ENCODE measurements at places on chromosomes 1 and 21.

DNA sequence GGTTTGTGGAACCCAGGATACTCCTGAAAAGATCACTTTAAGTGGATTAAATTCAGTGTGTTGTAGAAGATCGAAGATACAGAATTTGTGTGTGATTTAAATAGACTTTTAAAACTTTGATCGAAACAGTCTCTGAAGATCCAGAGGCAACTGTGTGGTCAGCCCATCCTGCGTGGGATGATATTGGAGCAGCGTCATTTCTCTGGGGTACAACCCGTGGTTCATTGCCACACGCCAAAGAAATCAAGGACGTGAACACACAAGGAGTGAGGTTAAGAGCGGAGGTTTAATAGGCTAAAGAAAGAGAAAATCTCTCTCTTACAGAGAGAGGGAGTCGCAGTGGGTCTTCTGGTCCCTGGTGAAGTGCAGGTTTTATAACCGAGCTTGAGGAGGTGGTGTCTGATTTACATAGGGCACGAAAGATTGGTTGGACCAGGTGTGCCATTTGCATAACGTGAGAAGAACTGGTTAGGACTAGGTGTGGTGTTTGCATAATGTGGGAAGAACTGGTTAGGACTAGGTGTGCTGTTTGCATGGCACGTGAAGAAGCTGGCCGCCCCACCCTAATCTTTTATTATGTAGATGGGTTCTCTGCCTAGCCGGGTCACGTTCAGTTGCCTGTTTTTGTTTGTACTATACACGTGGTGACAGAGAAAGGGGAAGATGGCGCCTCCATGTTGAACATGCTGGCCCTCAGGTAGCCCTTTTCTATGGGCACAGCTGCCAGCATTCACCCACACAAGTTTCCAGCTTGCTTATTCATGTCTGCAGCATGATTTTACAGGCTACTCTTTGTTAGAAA, 82.3 kb downstream of the ADSS2 start:
- DNase-seq: no peak

DNA sequence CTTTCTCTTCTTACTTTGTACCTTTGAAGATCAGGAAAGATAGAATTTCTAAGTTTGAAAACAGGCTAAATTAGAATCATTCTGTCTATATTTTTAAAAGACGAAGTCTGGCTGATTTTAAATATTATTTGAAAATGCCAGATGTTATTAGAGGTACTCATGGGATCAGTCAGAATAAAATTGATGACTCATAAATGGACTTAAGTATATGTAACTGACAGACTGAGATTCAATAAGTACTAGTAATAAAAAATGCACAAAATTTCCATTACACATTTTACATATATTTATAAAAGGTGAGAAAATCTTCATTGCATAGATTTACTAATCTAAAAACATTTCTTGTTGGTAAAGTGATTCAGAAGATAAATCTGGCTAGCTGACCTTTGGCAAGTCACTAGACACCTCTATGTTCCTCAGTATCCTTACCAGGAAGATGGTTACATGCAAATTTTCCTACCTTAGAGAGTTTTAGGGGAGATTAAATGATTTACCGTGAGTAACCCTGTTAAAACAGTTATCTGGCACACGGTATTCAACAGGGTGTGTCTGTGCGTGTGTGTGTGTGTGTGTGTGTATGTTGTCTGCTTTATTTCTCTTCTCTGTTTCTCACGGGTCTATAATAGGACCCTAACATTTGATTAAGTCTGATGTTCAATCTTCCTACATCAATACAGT, 189.0 kb downstream of the RUNX1 start:
- DNase-seq: no peak

- DNase-seq: no peak
These were observed 36.6 kb upstream of the PADI1 start for GRCh38 chr1:17168091-17168876.

DNA sequence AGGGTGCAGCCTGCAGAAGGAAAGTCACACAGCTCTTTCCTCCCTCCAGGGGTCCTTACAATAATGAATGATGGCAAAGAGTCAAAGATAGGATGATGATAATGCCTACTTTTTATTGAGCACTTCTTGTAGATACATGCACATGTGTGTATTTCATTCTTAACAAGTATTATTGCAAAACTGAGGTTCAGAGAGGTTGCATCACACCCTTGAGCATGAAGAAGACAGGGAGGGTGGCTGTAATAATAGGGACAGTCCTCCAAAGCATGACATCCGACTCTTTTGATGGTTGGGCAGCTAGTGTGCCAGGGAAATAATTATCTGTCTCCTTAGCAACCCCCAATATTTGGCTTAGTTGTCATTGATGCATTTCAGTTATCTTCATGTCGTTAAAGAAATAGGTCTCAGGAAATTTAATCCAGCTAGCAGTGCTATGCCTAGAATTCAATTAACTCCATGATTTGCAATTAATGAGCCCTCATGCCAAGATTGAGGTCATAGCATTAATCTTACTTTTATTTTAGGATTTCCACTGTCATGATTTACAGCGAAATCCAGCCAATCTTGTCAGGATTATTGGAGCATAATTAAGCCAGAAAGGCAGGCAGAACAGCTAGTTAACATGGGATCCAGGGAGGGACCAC, 35.0 kb downstream of the DNAJC6 start:
- DNase-seq: no peak

DNA sequence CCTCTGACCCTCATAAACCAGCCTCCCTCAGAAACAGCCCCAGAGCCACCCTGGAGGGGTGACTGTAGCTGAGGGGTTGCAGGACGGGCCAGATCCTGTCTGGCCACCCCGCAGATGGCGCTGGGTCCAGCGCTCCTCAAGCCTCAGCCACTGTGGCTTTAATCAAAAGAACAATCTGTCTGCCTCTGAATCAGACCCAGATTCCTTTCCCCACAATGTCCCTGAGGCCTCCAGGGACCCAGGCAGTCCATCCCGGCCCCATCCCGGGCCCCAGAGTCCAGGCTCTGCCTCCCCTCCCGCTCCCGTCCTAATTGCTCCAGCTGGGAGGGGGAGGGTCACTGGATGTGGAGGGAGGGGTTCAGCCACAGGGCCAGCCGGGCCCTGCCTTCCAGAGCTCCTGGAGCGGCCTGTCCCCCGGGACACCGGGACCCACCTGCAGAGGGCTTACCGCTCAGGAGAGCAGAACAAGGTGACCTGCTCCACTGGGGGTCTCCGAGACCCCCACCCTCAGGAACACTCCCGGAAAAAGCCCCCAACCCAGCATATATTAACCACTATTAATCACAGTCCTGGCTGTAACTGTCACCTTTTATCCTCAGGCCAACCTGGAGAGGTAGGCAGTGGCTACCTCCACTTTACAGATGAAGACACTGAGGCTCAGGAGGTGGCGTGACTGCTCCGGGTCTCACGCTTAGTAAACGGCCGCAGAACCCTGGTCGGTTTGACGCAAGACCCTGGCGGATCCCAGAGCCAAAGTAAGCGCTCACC, 836 bp upstream of the FBLIM1 start:
- DNase-seq: no peak

GRCh38 chr21:28734522-28735175, 258.0 kb downstream of the LTN1 start:
- DNase-seq: no peak

- no peak for DNase-seq
These were observed 75.2 kb downstream of the NTPCR start for GRCh38 chr1:233025567-233025966.

DNA sequence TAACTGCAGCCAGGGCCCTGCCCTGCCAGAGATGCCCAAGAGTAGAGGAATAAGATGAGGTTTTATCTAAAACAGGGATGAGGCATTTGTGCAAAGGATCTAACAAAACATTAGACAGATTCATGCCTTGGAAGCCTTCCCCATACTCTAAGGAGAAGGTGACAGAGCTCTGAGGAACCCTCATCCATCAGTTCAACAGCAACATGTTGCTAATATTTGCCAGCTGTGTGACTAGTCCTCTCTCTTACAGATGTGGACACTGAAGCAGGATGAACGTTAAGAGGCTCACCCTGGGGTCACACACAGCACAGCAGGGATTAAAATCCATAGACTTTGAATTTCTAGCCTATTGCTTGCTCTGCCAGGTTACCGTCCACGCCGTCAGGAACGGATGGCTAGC, 99.0 kb downstream of the ZBTB18 start:
- DNase-seq: no peak

GRCh38 chr21:44993321-44994046, 53.7 kb downstream of the SLX9 start:
- DNase-seq: no peak

- DNase-seq: no peak
These were observed 29.1 kb downstream of the S100A10 start for GRCh38 chr1:151964510-151964909.

GRCh38 chr1:10490286-10490970, 15.7 kb downstream of the PEX14 start:
- no peak for DNase-seq

DNA sequence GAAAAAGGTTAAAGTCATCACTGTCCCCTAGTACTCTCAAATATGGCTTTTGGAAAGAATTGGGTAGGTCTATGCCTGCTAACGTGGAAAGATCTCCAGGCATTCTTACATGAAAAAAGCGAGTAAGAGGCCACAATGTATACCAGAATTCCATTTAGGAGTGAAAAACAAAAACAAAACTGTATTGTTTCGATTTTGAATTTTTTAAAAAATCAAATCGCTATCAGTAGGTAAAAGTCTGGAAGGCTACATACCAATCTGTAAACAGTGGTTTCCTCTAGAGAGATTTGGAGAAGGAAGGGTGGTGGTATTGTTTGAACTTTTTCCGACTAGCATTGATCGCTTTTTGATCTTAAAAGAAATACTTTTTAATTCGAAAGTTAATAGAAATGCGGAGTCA, 55.9 kb downstream of the RRAGC start:
- DNase-seq: no peak

GRCh38 chr21:19713313-19713712, 1284.9 kb upstream of the NCAM2 start:
- DNase-seq: no peak

- no peak for DNase-seq
These were observed 16.3 kb upstream of the LAPTM5 start for GRCh38 chr1:30773722-30774358.

- no peak for DNase-seq
These were observed 38.8 kb upstream of the STMN1 start for GRCh38 chr1:25944986-25945385.

DNA sequence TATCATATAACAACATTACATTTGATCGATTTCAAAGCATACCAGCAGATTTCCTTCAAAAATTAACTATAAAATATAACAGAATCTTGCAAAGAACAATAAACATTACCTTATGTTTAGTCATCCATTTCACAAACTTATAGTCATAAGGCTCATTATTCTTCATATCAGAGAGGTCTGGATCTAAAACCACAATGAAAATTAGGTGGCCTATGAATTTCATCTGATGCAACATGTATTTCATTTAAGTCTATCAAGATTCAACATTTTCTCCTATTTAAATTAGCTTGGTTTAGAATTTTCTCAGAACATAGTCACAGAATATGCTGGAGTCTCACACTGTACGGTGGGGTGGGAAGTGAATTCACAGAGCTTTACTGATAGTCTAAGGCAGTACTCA, 49.2 kb downstream of the KYAT3 start:
- no peak for DNase-seq

GRCh38 chr1:101247404-101248287, 10.8 kb downstream of the S1PR1 start:
- no peak for DNase-seq

DNA sequence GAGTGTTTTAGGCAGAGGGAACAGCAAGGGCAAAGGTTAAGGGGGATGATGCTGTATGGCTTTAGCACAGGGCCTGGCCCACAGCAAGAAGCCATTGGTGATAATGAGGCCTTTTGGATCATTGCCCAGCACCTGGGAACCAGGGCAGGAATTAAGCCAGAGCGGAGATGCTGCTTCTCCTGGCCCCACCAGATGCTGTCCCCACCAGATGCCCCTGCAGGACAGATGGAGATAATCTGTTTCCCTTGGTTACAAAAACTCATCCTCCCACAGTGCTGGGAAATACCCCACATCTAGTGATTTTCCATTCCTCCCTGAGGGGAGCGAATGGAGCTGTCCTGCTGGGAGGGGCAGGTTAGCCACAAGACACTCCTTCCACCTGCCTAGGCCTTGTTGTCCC, 18.8 kb downstream of the OPRD1 start:
- DNase-seq: no peak

DNA sequence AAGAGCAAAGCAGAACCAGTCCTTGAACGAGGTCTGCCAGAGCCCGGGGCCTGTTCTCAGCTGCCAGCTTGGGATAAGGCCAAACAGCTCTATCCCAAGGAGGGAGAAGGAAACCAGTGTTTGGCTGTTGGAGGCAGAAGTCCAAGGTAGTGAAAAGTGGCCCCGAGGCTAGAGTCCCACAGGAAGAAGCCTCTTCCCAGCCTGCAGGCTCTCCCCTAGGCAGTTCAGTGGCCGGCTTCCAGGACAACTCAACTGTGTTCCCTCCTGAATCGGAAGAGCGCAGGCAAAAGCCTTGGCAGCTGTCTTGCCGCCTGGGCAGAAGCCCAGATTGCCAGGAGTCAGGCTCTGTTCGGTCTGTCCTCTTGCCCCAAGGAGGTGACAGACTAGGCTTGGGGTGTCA, 19.3 kb downstream of the QSOX1 start:
- no peak for DNase-seq

- DNase-seq: no peak
These were observed 486 bp downstream of the HSPA13 start for GRCh38 chr21:14382486-14382834.

GRCh38 chr21:9756677-9757076, 764.7 kb upstream of the TPTE start:
- DNase-seq: no peak

GRCh38 chr1:226125097-226125630, 61.4 kb downstream of the ACBD3 start:
- peak; percentile 91 for DNase-seq

DNA sequence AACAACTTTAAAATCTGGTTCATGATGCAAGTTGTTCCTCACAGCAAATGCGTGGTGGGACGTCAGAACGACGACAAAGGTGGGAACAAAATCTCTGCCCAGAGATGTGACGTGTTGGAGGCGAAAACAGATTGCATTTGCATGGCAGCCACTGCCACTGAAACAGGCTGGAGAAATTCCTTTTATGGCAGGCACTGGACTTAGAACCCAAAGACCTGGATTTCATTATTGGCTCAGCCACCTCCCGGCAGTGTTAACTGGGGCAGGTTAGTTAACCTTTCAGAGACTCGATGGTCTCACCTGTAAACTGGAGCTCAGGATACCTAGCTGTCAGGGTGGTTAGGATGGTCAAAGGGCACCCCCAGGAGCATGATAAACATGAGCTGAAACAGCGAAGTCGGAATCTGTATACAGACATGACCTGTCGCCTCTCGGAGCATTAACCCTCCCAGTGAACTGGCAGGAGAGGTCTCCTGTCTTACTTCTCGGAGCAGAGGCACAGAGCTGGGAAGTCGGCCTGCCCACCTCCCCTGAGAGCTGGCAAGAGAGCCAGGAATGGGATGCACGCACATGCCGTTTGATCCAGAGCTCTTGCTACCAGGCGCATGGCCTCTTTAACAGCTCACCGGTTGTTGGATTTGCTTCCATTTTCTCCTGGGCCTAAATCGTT, 59.2 kb upstream of the TARBP1 start:
- no peak for DNase-seq
